ENCODE measurements at places on chromosomes 11 and 22.
A peak's percentile ranks its signal among the peaks of the same experiment; 100 is the strongest.

GRCh38 chr11:3886985-3887384 is 31.5 kb downstream of the STIM1 start:
- DNase-seq = no peak

DNA sequence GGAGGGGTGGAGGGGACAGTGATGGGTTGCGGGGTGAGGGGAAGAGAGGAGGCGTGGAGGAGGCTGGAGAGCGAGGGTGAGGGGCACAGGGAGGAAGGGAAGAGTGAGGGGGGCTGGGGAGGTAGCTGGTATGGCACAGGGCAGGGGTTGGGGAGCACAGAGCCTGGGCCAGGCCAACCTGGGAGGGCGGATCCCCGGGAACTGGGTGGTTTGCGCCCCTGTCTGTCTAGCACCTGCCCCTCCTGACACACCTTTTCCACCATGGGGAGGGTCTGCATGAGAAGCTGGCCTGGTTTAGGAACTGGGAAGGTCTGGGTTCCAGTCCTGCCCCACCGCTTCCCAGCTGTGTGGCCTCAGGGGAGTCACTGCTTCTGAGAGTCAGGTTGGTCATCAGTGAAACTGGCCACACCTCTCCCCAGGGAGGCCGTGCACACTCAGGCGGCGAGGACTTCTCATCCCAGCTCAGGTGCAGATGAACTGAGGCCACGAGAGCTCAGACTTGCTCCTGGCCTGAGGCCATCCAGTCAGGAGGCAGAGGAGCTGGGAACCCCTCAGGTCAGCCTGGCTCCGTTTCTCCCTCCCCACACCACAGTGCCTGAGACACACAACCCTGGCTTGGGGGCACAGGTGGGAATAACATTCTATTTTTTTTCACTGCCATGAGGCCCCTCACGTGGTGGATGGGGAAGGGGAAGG is 95.6 kb downstream of the PHF21B start:
- no peak for DNase-seq

DNA sequence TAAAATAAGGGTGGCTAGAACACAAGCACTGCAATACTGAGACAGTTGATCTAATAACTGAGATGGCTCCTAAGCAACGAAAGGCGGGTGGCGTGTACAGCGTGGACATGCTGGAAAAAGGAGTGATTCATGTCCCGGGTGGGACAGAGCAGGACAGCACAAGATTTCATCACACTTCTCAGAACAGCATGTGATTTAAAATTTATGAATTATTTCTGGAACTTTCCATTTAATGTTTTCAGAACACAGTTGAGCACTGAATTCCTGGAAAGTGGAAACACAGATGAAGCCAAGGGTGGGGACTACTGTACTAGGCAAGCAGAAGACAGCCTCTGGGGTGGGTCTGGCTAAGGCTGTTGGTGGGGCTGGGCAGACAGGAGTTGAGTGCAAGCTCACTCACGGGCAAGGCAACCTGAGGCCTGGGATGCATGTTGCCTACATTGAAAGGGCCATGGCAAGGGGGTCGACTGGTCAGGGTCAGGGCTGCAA is 165.6 kb upstream of the DDI1 start:
- no peak for DNase-seq

DNA sequence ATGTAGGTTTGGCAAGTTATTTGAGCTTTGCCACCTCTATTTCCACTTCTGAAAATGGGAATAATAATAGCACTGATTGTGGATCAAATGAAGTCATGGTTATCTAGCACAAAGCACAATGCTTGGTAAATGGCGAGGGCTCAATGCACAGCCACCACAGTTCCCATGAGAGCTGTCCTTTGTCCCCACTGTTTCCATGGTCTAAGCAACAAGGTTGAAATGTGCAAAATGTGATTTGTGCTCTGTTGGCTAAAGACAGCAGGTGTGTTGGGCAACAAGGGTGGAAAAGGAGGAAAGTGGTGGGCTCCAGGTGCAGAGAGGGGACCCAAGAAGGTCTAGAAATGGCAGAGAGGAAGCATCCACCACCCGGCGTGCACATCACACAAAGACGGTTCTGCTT is 200.5 kb downstream of the TRIM29 start:
- DNase-seq = no peak

DNA sequence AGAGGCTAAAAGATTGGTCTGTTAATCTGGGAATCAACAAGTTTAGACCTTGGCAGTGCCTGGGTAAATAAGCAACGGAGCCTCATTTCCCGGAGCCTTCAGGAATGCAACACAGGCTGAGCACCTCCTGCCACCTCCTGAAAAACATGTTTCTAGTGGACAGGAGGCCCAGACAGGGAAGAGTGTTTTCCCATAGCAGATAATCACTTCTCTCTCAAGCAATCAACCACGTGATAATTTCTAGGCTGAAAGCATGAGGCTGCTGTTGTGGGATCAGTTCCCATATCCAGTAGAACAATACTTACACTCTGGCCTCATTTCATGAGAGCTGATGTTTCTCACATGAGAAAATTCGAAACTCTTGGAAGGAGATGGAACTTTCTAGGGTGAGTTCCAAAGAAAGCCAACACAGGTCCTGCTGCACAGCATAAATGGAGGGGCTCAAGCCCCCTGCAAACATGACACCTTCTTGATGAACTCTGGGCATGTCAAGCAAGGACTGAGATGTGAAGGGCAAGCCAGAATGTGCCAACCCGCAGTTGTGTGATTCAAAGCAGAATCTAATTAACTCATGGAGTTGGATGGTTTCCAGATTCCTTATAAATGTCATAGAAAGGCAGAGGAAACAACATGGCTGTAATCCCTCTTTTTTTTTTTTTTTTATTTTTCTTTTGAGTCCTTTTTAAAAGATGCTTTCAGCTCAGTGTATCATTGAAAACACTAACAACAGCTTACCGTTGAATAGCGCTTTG is 228.5 kb upstream of the SESN3 start:
- DNase-seq = no peak

DNA sequence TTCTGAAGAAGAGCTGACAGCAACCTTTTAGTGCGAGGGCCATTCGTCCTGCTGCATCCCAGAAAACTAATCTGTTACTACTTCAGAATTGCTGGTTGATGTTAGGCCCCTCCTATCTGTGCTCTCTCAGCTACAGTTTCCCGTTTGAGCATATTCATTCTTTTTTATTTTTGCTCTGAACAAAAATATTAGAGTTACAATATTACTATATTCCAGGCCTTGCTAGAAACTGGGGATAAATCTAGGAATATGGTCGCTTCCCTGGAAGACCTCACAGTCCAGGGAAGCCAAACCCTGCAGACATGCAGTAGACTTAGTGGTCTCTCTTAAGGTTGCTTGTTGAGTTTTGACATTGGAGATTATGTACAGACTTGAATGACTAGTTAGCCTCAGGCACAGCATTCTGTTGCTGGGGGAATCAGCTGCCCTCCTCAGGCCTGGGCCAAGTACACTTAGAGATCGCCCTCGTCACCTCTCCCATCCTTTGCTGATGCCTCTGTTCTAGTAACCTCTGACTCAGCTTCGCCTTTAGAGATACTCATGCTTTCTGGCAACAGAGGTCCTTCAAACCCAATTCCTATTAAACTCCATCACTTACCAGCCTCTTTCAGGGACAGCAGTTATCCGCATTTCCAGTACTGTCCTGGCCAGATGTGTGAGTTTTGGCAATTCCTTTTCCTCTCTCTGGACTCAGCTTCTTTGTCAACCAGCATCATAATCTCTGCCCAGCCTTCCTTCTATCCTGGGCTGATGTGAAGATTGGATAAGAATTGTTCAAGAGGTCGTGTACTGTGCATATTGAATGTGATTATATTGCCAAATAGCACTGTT is 698 bp upstream of the ANAPC15 start:
- DNase-seq = no peak

DNA sequence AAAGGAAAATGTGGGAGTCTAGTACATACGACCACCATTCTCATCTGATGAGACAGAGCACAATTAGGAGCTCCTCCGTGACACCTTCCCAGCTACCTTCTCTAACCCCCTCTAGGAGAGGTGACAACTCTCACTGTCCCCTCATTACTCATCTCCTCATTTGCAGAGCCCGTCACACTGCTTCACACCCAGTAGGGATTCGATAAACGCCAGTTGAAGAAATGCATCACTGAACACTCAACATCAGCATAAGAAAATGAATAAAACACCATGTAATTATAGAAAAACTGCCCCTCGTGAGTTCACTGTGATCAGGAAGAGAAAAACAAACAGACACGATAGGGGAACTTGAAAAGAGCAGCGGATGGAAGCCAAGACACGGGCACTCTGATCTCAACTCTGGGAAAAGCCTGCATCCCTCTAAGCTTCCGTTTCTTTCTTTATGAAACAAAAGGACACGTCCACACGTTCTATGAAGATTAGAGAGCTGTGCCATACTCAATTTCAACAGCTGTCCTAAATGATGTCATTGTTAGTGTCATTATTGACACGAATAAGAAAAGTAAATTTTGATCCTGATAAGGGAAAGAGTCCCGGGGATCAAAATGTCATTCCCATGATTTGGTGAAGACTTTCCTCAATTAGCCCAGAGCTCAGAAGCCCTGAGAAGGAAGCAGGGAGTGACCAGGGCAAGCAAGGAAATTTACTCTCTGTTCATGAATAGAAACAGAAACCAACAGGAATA is 356.9 kb downstream of the LARGE1 start:
- DNase-seq = no peak

DNA sequence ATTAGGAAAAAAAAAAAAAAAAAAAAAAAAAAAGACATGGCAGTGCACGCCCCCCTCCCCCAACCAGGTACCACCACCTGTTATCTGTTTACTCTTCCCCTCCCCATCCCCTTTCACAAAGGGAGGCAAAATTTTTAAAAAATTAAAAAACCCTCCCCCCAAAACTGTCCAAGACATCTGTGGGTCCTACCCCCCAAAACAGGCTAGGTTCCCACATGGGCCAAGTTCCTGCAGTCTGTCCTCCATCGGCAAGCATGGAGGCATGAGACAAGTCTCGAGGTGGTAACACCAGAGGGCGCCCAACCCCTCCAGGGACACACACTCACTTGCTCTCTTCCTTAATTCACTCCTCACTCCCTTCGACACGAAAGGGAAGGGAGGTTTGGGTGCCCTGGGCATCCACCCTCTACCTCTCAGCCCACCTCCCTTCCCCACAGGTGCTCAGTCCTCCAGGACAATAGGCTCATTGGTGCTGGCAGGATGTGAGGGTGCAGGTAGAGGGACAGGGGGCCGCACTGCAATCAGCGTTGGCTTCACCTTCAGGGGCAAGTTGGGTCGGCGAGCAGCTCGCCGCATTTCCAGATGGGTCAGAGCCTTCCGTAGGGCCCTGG is 2.2 kb upstream of the TUT1 start:
- peak; percentile 82 for DNase-seq

DNA sequence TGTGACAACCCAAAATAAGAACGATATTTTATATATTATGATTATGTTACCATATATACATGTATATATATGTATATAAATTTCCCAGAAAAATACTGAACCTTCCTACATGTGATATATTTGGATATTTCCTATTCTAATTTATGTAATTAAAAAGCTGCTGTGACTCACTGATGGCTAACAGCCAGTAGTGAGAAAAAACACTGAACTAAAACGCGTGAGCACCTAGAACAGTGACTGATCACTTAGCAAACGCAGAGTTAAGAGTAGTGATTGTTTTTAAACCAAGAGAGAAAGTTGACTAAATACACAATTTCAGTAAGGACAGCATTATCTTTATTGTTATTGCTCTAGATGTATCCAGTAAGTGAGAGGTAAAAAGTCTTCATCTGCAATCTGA is 213.8 kb downstream of the TMEM135 start:
- no peak for DNase-seq

GRCh38 chr11:8034106-8034585 is 46.9 kb upstream of the TUB start:
- DNase-seq = no peak

DNA sequence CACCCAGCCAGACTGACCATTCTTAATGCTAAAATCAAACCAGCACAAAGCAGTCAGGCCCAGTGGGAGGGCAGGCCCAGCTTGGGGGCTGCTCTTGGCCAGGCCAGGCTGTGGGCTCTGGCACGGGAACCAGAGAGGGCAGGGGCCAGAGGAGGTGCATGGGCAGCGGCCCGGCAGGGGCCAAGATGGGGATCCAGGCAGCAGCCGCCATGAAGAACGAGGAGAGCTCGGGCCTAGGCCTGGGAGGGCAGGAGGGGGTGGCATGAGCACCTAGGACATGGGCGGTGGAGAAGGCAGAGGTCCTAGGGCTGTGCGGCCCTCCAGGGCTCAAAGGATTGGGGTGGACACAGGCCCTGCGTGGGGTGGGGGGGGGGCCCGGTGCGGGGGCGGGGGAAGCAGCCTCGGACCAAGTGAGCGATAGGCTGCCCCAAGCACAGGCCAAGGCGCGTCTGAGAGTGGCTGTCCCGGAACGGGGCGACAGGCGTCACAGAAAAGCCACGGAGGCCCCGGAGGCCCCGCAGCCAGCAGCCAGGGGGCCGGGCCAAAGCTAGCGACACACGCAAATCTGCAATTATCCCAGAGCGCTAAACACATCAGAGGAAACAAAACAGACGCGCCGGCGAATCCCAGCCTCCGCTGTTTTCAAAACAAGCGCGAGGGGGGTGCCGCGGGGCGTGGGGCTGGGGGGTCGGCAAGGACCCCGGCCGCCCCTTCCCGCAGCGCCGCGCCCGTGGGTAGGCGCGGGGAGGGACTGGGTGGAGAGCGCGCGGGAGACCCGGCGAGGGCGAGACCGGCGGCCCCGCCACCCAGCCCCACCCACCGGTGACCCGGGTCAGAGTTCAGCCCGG is 8.3 kb downstream of the PLXNB2 start:
- no peak for DNase-seq

DNA sequence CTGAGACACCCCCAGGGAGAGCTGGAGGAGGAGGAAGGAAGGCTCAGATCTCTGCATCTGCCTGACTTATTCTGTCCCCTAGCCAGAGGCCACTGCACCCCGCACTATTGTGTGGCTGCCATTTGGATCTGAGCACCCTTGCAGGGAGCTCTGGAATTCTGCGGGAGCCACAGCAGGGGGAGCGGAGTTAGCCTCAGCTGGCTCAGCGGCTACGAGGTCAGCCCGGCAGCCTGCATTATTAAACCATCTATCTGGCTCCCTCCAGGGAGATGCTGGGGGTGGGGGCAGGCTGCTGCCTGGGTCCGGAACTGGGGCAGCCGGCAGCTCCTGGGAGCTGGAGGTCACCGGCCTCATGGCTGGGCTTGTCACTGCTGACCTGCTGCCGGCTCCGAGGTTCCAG is 6.5 kb upstream of the ELFN2 start:
- DNase-seq = no peak

- DNase-seq = no peak
These were observed 15.1 kb upstream of the GLYATL1 start for GRCh38 chr11:58924230-58924629.

GRCh38 chr11:19437760-19438159 is 197.0 kb upstream of the E2F8 start:
- DNase-seq = no peak

- no peak for DNase-seq
These were observed 11.2 kb downstream of the BARX2 start for GRCh38 chr11:129386795-129387397.

- DNase-seq = no peak
These were observed 19.9 kb upstream of the CTSC start for GRCh38 chr11:88357323-88358039.

- no peak for DNase-seq
These were observed 11.0 kb upstream of the SCARF2 start for GRCh38 chr22:20448630-20449029.

GRCh38 chr11:19800162-19800561 is 87.5 kb downstream of the NAV2 start:
- no peak for DNase-seq

GRCh38 chr11:70481625-70482528 is 83.5 kb downstream of the CTTN start:
- DNase-seq = no peak
